ENCODE measurements at places on chromosomes 4 and X. TPM values are rescaled to one million over a fixed set of nuclear protein-coding genes. Genes with fewer than 3 reads are reported as not detected.

DNA sequence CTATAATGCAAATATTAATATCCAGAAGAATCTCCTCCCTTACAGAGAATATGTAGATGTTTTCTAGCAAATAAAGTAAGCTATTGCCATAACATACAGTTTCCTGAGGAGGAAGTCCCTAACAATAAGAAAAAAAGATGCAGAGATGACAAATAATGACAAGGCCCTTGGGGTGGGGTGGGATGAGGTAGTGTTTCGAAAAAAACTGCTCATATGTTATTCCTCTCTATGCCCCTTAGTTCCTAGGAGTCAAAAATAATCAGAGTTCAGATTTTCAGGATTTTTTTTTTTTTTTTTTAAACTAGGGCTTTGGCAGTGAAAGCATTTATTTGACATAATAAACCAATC is 99.0 kb downstream of the ZAR1 start:
- no peak overlapping the region for H3K4me3 ChIP-seq
- no peaks in the 10 kb centered on the region for H3K36me3 ChIP-seq
- no peak overlapping the region for H3K27ac ChIP-seq
- H3K27me3 ChIP-seq: no peaks in the 10 kb centered on the region
- no peak for DNase-seq

- H3K27me3 ChIP-seq: no peaks in the 10 kb centered on the region
- no peaks in the 10 kb centered on the region for H3K36me3 ChIP-seq
- no peak overlapping the region for H3K4me3 ChIP-seq
- H3K27ac ChIP-seq: no peak overlapping the region
Observed at GRCh38 chr4:76874176-76874575, 23.8 kb downstream of the SOWAHB start.

DNA sequence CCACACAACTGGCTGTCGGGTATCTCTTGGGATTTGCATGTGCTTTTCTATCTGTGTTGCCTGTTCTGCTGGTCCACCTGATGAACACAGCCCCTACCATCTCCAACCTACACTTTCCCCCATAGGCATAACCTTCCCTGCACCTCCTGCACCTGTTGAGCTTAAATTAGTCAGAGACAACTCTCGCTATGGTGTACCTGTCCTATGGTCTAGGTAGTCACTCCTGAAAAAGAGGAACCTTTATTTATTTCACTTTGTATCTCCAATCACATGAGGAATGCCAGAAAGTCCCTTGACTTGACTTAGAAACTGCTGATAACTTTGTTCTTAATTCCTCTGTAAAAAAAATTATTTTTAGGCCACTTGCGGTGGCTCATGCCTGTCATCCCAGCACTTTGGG is 338.1 kb downstream of the DHRSX start:
- H3K4me3 ChIP-seq: no peak overlapping the region
- no peak overlapping the region for H3K27ac ChIP-seq
- H3K4me1 ChIP-seq: no peaks in the 10 kb centered on the region
- H3K36me3 ChIP-seq: no peaks in the 10 kb centered on the region
- no peaks in the 10 kb centered on the region for H3K27me3 ChIP-seq
- no peak for DNase-seq

GRCh38 chrX:100606753-100607152 is 22.0 kb downstream of the TNMD start:
- H3K4me1 ChIP-seq: no peaks in the 10 kb centered on the region
- H3K27ac ChIP-seq: no peak overlapping the region
- H3K27me3 ChIP-seq: no peaks in the 10 kb centered on the region

DNA sequence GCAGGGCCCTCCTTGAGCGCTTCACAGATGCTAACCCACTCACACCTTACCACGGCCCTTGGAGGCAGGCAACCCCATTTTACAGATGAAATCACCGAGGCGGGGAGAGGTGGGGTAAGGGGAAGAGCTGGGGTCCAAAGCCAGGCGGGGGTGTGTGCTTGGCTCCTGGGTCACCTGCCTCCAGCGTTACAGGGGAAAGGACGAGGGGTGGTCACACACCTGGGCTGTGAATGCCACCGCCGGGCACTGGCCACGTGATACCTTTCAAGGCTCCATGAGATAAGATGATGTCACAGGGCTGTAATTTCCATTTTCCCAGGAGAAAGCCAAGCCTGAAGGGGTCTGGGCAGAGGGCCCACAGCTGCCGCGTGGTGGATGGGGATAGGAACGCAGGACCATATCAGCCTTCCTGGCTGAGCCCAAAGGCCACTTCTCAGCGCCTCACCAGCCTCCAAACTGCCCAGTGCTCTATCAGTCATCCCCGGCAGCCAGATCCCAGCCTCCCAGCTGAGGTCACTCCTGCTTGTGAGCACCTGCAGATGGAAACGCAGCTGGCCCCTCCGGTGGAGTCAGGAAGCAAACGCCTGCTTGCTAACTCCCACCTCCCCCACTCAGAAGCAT is 62.4 kb upstream of the CRMP1 start:
- H3K27ac ChIP-seq: no peak overlapping the region
- DNase-seq: no peak
- peaks cover 5% of the 10 kb centered on the region for H3K27me3 ChIP-seq

GRCh38 chr4:8821151-8821950 is 50.3 kb downstream of the HMX1 start:
- H3K4me1 ChIP-seq: no peaks in the 10 kb centered on the region
- no peak overlapping the region for H3K27ac ChIP-seq
- H3K4me3 ChIP-seq: no peak overlapping the region
- H3K36me3 ChIP-seq: no peaks in the 10 kb centered on the region
- no peak for DNase-seq

DNA sequence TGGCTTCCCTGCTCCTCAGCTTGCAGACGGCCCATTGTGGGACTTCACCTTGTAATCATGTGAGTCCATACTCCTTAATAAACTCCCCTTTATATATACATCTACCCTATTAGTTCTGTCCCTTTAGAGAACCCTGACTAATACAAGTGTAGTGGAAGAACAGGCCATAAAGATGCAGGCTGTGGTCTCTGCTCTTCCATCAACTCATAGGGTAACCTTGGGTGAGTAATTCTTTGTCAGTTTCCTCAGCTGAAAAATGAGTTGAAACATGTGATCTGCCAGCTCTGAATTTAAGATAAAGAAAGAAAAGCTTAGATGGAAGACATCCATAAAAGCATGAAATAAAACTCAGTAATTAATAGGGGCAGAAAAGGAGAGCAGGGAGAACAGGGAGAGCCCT is 103.6 kb downstream of the ENOX2 start:
- H3K4me3 ChIP-seq: no peak overlapping the region
- H3K4me1 ChIP-seq: no peaks in the 10 kb centered on the region
- H3K27ac ChIP-seq: no peak overlapping the region
- H3K27me3 ChIP-seq: no peaks in the 10 kb centered on the region
- no peaks in the 10 kb centered on the region for H3K36me3 ChIP-seq

Gene GAB3
- total RNA-seq: 4.4 TPM

Gene P2RY8
- total RNA-seq: 3.0 TPM

Gene GLUD2
- 0.79 TPM for total RNA-seq
